ENCODE measurements at places on chromosomes 7 and 10. TPM values are rescaled to one million over a fixed set of nuclear protein-coding genes. Genes with fewer than 3 reads are reported as not detected.

TMEM270 gene
- total RNA-seq = not detected

IDI2 gene
- not detected for total RNA-seq

TAS2R41 gene
- not detected for total RNA-seq

SEMA4G gene
- total RNA-seq = 6.0 TPM

ALOX5 gene
- total RNA-seq = not detected

ASB10 gene
- total RNA-seq = not detected

NME8 gene
- not detected for total RNA-seq

INTS1 gene
- total RNA-seq = 114 TPM

FAM237B gene
- total RNA-seq = not detected

CWF19L1 gene
- 30.3 TPM for total RNA-seq

CACNA2D1 gene
- 42.1 TPM for total RNA-seq

CXCL12 gene
- total RNA-seq = 1.4 TPM

COL28A1 gene
- total RNA-seq = not detected

WAPL gene
- total RNA-seq = 35.3 TPM

CDK1 gene
- 70.1 TPM for total RNA-seq

CALHM3 gene
- total RNA-seq = not detected

CHAT gene
- not detected for total RNA-seq

MRLN gene
- not detected for total RNA-seq

CAMK1D gene
- total RNA-seq = 1.1 TPM

All from endothelial cell of umbilical vein (primary cell).